PC-3 (cell line): ENCODE measurements at places on chromosomes 13 and 19. TPM values are rescaled to one million over a fixed set of nuclear protein-coding genes. Genes with fewer than 3 reads are reported as not detected.
A peak's percentile ranks its signal among the peaks of the same experiment; 100 is the strongest.

Gene CTU1
- 29.0 and 40.8 TPM in 2 replicates for total RNA-seq

Gene CD209
- not detected in 2 replicates for total RNA-seq

Gene HPN
- 0.18 TPM in 1 of 2 replicates, not detected in the other for total RNA-seq

Gene BORA
- 9.5 and 11.1 TPM in 2 replicates for total RNA-seq

DNA sequence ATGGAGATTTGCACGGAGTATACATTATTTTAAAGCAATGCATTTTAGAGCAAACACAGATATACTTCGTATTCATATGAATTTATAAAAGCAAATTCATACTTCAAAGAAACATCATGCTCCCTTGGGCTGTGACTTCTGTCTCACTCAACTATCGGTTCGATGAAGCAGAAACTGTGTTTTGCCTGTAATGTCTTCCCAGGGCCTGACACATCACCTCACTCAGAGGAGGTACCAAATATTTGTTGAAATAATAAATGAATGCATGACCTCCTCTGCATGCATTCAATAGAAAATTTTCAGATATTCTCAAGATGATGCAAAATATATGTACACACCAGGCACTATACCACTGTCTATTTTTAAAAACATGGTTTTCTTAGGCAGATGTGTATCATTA lies 432.7 kb downstream of the EFNB2 start:
- DNase-seq, result no peak

DNA sequence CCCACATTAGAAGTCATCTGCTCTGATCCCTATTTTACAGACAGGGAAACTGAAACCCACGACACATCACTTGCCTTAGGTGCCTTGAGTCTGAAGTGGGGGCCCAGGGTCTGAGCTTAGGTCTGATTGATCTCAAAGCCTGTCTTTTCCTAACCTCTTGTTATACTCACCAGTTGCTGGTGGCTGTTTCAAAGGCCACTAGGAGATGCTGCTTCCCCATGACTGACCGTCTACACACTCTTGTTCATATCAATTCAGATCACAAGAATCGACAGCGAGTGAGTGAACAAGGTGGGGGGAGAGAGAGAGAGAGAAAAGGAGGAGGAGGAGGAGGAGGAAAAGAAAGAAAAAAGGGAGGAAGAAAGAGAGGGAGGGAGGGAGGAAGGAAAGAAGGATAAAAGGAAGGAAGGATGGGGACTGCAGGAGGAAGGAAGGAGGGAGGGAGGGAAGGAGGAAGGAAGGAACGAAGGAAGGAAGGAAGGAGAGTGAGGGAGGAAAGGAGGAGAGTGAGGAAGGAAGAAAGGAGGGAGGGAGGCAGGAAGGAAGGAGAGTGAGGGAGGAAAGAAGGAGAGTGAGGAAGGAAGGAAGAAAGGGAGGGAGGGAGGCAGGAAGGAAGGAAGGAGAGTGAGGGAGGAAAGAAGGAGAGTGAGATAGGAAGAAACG lies 3.3 kb downstream of the OR10H1 start:
- peak; percentile 56 for DNase-seq

DNA sequence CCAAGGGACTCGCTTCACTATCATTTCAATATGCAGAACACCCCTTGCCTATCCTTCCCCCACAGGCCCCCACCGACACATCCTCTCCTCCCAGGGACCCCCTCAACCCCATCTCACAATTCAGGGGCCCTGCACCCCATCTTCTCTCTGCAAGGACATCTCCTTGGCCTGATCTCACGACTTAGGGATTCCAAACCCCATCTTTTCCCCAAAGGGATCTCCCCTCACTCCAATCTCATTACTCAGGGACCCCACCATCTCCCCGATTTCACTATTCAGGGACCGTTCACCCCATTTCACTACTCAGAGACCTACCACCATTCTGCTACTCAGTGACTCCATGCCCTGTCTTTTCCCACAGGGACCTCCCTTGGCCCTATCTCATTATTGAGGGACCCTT lies 1.4 kb downstream of the MAP2K2 start:
- no peak for DNase-seq

DNA sequence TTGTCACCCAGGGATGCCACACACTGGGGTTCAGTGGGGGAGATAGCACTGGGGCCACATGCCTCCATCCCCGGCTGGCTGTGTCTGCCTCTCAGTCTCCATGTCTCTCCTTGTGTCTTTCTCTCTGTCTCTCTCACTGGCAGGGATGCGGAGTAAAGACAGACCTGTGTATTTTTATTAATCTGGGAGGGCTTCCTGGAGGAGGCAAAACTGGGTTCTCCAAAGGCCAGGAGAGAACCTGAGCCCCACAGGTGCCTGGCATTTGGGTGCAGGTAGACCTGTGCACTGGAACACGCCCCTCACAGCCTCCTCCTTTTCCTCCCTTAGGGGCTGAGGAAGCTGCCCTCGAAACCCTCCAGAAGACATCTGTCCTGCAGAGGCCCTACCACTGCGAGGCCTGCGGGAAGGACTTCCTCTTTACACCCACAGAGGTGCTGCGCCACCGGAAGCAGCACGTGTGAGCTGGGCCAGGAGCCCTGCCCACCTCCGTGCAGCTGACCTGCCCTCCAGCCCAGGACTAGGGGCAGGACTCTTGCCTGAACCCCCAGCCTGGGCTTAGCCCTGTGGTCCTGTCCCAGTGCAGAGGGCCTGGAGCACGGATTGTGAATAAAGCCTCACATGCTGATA lies 32.7 kb downstream of the DHX34 start:
- no peak for DNase-seq

DNA sequence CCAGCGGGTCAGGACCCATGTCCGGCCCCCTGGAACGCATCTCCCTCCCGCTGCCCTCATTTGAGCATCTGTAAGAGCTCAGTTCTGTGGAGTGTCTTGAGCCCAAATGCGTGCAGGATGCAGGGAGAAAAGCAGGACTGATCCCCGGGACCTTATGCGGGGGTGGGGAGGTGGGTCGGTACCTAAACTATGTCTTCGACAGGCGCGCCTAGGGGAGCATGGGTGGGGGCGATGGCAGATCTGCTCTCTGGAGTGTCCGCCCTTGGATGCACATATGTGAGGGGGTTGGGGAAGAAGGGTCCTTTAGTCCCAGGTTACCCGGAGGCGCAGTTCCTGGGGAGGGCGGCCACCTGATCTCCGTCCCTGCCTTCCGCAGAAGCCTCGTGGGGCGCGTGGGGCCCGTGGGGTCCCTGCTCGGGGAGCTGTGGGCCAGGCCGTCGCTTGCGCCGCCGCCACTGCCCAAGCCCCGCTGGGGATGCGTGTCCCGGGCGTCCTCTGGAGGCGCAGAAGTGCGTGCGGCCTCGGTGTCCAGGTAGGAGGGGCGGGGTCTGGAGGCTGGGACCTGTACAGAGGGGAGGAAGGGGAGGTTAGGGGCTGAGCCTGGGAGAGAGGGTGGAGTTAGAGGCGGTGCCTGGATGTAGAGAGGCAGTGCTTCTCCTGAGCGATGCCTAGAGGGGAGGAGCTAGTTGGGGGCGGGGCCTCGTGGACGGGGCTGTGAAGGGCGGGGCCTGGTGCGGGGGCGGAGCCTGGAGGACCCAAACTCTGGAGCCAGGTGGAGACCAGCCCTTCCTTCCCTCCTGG lies 2.9 kb downstream of the CILP2 start:
- DNase-seq, result peak; percentile 93

GRCh38 chr19:11142528-11143171 lies 12.9 kb downstream of the SPC24 start:
- DNase-seq, result peak; percentile 99

GRCh38 chr19:49431330-49431749 lies 6.2 kb downstream of the GFY start:
- no peak for DNase-seq

- peak; percentile 19 for DNase-seq
Observed at GRCh38 chr13:112893570-112894422, 75.2 kb upstream of the MCF2L start.

- no peak for DNase-seq
Observed at GRCh38 chr19:17405250-17406045, at the start of gene BST2. Gene BST2, minus strand, starts transcription at chr19:17405630. Its CDS starts 55 bp downstream, at chr19:17405575.

DNA sequence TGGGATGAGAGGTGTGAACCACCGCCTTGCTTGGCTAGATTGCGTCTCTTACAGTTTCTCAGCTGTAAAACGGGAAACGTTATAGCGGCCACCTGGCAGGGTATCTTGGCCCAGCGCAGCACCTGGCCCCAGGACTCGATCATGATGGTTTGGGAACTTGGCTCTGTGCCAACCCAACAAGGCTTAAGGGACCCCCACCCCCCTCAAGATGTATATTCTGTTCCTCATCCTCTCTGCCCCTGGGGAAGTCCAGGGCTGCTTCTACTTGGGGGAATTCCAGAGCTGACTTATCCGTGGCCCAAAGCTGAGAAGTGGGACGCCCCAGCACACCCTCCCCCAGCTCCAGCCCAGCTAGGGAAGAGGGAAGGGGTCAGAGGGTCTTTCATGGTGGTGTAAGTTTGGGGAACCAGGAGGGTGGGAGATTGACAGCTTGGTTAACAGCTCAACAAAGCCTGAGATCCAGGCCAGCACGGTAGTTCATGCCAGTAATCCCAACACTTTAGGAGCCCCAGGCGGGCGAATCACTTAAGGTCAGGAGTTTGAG lies 695 bp downstream of the ICAM1 start:
- no peak for DNase-seq

- DNase-seq, result no peak
Observed at GRCh38 chr19:18262917-18263316, 11.3 kb downstream of the IQCN start.

DNA sequence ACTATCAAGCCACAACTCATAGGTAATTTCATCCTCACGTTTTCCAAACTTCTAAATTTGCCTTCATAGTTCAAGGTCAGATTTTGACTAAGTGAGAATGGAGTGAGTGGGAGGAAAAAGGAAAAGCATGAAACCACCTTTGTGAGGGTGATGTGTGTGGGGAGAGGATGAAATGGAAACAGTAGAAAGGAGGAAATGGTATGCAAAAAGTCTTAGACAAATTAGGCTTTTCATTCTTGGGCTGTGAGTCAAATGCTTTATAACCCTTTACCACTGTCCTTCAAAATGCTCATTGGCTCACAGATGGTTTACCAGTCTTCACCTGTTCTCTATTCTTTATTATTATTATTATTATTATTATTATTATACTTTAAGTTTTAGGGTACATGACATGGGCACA lies 127.2 kb downstream of the RAP2A start:
- no peak for DNase-seq

DNA sequence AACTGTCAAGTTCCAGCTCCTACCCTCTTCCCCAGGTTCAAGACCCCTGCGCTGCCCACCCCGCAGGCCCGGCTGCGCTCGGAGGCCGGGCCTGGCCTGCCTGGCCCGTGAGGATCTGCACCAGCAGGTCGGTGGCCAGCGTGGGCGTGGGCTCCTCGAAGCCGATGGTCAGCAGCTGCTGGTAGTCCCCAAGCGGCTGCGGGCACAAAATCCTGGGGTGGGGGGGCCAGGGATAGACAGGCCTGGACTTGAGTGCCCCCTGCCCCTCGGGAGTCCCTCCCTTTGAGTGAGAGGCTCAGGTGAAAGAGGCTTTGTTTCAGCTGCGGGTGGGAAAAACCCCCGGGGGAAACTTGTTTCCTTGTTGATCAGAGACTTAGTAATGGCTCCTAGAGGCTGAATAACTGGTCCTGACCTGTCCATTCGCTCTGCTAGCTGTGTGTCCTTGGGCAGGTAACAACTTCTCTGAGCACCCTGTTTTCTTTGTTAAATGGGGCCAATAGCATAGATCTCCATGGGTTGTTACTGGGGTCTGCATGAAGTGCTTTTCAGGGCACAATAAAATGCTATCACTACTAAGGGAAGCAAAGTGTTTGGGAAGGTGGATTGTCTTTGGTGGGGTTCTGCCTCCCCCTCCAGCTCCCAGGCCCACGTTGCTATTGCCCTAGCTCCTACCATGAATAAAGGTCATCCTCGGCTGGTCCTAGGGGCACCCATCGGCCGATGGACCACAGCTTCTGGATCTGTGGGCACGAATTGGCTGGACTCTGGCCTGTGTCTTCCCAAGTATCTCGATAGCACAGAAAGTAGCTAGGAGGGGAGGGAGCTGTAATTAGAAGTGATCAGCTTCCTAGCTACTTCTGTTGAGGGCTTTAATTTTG lies 3.5 kb downstream of the C19orf67 start:
- DNase-seq, result peak; percentile 17

- no peak for DNase-seq
Observed at GRCh38 chr13:19158006-19158405, 23.6 kb downstream of the TUBA3C start.
